AG04450 (cell line): ENCODE measurements at places on chromosomes 13 and 19. TPM values are rescaled to one million over a fixed set of nuclear protein-coding genes. Genes with fewer than 3 reads are reported as not detected.

Gene CACNG7
- polyA plus RNA-seq, result 8.6 and 9.3 TPM in 2 replicates

Gene KLK12
- polyA plus RNA-seq, result not detected in 2 replicates

Gene COL4A1
- 206 and 210 TPM in 2 replicates for polyA plus RNA-seq

Gene PPP1R13L
- polyA plus RNA-seq, result 2.4 and 5.1 TPM in 2 replicates

Gene ZNF773
- polyA plus RNA-seq, result 9.2 and 11.0 TPM in 2 replicates

Gene S1PR5
- 0.10 and 0.11 TPM in 2 replicates for polyA plus RNA-seq

Gene IGFL3
- not detected in 2 replicates for polyA plus RNA-seq

Gene SIN3B
- polyA plus RNA-seq, result 18.8 and 26.2 TPM in 2 replicates

Gene LGI4
- polyA plus RNA-seq, result 0.07 TPM in 1 of 2 replicates, not detected in the other

Gene ITGBL1
- 12.7 and 17.1 TPM in 2 replicates for polyA plus RNA-seq

Gene ZSCAN4
- not detected in 2 replicates for polyA plus RNA-seq

Gene SYT3
- polyA plus RNA-seq, result 0.02 and 0.05 TPM in 2 replicates

Gene ZNF791
- polyA plus RNA-seq, result 13.1 and 15.8 TPM in 2 replicates

Gene OR7C1
- polyA plus RNA-seq, result not detected in 2 replicates

Gene ZNF813
- polyA plus RNA-seq, result 1.7 and 2.1 TPM in 2 replicates

Gene TGFB1
- 4.9 and 11.2 TPM in 2 replicates for polyA plus RNA-seq

Gene POLD1
- 5.1 and 6.2 TPM in 2 replicates for polyA plus RNA-seq

Gene LRG1
- 0.05 and 0.07 TPM in 2 replicates for polyA plus RNA-seq

Gene MADCAM1
- polyA plus RNA-seq, result not detected in 2 replicates

Gene GPC5
- 2.9 and 3.6 TPM in 2 replicates for polyA plus RNA-seq

Gene RELB
- polyA plus RNA-seq, result 9.9 and 13.9 TPM in 2 replicates

Gene GPR183
- 0.06 TPM in 1 of 2 replicates, not detected in the other for polyA plus RNA-seq

Gene OR10H1
- not detected in 2 replicates for polyA plus RNA-seq

Gene ATP1A3
- 0.05 TPM in 1 of 2 replicates, not detected in the other for polyA plus RNA-seq

Gene EMP3
- 227 and 341 TPM in 2 replicates for polyA plus RNA-seq

Gene PTH2
- polyA plus RNA-seq, result not detected in 2 replicates

Gene PPP1R37
- 8.6 and 11.2 TPM in 2 replicates for polyA plus RNA-seq

Gene GJB6
- polyA plus RNA-seq, result not detected in 2 replicates

Gene NCR1
- not detected in 2 replicates for polyA plus RNA-seq

Gene KLF1
- not detected in 2 replicates for polyA plus RNA-seq

Gene IZUMO1
- polyA plus RNA-seq, result not detected in 2 replicates

Gene ZNF497
- polyA plus RNA-seq, result 0.06 TPM in 2 replicates

Gene PTBP1
- polyA plus RNA-seq, result 141 and 216 TPM in 2 replicates

Gene CLEC11A
- 43.9 and 64.1 TPM in 2 replicates for polyA plus RNA-seq

Gene NMRK2
- not detected in 2 replicates for polyA plus RNA-seq

Gene TSEN34
- polyA plus RNA-seq, result 32.4 and 36.4 TPM in 2 replicates

Gene PRKCG
- polyA plus RNA-seq, result 0.09 and 0.14 TPM in 2 replicates

Gene HSH2D
- polyA plus RNA-seq, result not detected in 2 replicates

Gene PLIN5
- polyA plus RNA-seq, result not detected in 2 replicates

Gene TUBB4A
- not detected in 2 replicates for polyA plus RNA-seq

Gene C19orf73
- 0.36 and 0.50 TPM in 2 replicates for polyA plus RNA-seq

Gene CCL25
- polyA plus RNA-seq, result not detected in 2 replicates
